ENCODE measurements at places on chromosomes 4 and X. TPM values are rescaled to one million over a fixed set of nuclear protein-coding genes. Genes with fewer than 3 reads are reported as not detected.
A peak's percentile ranks its signal among the peaks of the same experiment; 100 is the strongest.

DNA sequence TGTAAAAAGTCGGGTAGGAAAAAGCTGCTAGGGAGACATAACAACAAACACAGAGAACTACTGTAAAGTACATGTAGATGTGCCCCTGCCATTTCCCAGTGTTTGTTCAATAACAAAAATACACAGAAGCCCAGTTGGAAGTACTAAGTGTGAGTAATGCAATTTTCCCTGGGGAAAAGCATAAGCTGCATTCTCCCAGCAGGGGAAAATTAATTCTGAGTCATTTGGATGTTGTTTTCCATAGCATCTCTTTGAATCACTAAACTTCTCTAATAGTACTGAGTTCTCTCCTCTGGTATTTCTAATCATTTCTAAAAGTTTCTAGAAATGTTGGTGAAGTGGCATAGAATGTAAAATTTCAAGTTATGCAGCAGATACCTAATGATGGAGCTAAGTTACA is 1114.9 kb downstream of the C4orf33 start:
- H3K4me3 ChIP-seq = no peak overlapping the region
- H3K4me1 ChIP-seq = no peaks in the 10 kb centered on the region
- no peaks in the 10 kb centered on the region for H3K36me3 ChIP-seq
- no peak overlapping the region for H3K27ac ChIP-seq

DNA sequence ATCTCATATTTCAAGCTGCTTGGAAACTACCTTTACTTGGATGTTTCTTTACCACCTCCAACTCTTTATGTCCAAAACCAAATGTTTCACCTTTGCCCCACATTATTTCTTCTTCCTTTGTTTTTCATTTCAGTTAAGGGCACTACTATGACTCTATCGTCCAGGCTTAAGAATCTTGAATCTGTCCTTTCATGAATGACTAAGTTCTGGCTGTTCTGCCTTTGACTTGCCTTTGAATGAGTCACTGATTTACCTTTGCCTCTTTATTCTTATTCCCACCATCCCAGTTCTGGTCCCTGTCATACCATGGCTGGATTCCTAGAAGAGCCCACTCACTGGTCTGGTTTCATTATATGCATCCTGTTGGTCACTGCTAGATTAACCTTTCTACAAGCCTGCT is 30.6 kb upstream of the PLAC1 start:
- H3K36me3 ChIP-seq = no peaks in the 10 kb centered on the region
- no peaks in the 10 kb centered on the region for H3K27me3 ChIP-seq
- DNase-seq = peak; percentile 76
- peaks cover 3% of the 10 kb centered on the region for H3K4me1 ChIP-seq

GRCh38 chr4:41339812-41340809 is 83.4 kb downstream of the UCHL1 start:
- H3K4me1 ChIP-seq = no peaks in the 10 kb centered on the region
- no peak overlapping the region for H3K4me3 ChIP-seq
- no peaks in the 10 kb centered on the region for H3K36me3 ChIP-seq
- H3K27me3 ChIP-seq = no peaks in the 10 kb centered on the region
- no peak overlapping the region for H3K27ac ChIP-seq

The HSFX2 gene
- total RNA-seq = not detected

The CCSER1 gene
- total RNA-seq = not detected

The FREM3 gene
- total RNA-seq = not detected

The SCOC gene
- total RNA-seq = 12.9 TPM
